Activated CD4-positive, alpha-beta T cell treated with anti-CD3 and anti-CD28 coated beads, Interleukin-2, Interleukin-6, amounts not matched to agents 100 ng/mL and 50 ng/mL, durations not matched to agents 16 hours and 8 hours (primary cell): ENCODE measurements at places on chromosomes 6 and 20.

DNA sequence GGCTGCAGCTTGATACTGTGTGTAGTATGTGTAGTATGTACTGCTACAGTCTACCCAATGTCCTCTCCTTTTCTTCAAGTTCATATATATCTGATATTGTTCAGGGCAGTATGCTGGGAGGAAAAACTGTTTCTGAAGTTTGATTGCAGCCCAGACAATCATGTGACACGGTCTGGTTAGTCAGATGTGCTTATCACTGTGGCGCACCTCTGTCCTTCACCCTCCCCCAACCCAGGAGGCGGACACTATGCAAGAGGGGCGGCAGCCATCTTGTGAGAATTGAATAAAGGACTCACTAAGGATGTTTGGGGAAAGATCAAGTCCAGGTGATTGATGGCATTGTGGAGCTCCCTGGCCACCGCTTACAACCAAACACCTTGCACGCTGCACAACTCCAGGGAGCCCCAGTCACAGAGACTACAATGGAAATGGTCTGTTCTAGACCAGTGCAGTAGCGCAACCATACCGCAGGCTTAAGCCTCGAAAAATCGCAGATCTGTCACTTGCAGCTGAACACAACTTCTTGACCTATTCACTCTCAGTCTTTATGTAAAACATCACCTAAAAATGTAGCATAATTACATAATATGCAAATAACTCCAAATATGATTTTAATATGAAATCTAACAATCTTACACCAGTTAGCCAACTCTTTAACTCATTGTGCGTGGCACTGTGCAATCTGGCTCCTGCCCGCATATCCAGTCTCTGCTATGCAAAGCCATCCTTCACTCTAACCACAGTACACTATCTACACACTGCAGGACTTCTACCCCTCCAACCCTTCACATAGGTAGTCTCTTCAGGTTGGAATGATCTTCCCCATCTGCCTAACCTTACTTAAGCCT lies 79.3 kb downstream of the VGLL2 start:
- DNase-seq = no peak

DNA sequence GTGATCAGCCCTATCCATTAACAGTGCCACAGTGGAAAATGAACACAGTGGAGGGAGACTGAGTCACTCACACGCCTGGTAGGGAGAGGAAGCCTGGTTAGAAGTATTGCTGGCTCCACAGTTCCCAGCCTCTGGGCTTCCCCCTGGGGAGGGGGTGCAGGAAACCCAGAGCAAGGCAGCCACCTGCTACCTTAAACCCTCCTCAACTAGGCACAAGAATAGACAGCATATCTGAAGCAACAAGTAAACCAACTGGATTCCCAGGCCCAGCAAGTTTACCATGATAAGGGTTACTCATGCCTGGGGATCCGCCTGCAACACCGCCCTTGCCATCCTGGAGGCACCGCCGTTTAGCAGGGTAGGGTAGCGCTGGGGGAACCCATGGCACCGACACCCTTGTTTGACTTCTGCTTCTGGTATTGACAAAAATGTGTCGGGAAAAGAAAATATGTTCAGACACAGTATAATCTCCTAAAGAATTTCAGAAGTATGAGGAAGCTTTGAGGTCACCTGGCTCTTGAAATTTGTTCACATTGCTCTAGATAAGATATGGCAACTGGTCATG lies 38.3 kb downstream of the SLC22A23 start:
- no peak for DNase-seq

- DNase-seq = no peak
These were observed 37.9 kb upstream of the NEDD9 start for GRCh38 chr6:11270030-11271027.

DNA sequence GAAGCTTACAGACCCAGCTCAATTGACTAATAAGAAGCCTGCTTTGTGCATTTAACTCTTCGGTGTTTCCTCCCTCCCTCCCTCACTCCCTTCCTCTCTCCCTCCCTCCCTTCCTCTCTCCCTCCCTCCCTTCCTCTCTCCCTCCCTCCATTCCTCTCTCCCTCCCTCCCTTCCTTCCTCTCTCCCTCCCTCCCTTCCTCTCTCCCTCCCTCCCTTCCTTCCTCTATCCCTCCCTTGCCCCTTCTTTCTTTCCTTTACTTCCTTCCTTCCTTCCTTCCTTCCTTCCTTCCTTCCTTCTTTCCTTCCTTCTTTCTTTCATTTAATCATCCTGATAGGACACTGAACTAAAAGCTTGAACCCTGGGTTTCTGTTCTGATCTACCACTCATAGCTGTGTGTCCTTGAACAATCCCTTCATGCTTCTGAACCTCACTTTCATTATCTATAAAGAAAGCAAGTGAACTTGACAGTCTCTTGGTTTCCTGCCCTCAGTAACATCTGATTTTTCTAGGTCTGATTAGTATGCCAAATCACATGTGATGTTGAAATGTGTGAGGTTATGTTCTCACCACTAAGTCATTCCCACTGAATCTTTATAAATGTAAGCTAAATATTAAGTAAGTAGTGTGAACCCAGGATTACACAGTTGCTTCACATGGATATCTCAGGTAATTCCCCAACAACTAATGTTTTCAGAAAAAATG lies 132.3 kb upstream of the BMP2 start:
- no peak for DNase-seq

GRCh38 chr6:90982051-90982450 lies 395.2 kb upstream of the MAP3K7 start:
- DNase-seq = no peak

- no peak for DNase-seq
These were observed 188.0 kb upstream of the TAB2 start for GRCh38 chr6:149129371-149130077.

DNA sequence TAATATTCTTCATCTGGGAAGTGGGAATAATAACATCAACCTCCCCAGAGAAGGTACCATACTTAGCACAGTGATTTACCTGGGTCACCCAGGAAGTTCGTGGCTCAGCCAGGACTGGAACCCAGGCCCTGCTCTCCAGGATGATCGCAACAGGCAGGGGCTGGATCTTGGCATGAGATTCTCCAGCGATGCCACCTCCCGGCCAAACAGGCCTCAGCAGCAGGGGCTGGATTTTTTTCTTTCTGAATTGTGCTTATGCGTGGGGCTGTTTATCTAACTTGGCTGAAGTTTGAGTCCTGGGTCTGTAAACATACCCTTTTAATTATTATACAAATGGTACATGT lies 129.5 kb upstream of the PTPN1 start:
- DNase-seq = no peak

DNA sequence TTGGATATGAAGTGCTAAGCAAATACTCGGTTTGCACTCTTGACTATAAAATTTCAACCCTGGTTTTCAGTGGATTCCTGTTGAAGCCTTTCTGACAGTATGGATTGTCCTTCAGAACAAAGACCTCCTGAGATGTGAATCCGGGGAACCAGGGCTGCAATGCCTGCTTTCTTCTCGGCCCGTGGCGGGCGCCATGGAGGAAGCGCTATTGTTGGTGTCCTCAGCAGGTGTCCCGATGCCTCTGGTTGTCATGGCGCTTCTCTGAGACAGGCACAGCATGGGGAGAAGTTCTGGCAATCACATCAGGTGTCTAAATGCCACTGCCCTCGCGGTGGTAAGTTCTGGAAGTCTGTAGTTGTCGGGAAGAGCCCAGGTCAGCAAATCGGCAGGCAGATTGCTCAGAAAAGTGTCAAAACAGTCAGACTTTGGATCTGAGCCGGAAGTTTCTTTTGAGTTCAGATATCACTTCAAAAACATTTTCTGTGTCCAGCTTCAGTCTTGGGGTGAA lies 188.5 kb downstream of the CDH4 start:
- no peak for DNase-seq

DNA sequence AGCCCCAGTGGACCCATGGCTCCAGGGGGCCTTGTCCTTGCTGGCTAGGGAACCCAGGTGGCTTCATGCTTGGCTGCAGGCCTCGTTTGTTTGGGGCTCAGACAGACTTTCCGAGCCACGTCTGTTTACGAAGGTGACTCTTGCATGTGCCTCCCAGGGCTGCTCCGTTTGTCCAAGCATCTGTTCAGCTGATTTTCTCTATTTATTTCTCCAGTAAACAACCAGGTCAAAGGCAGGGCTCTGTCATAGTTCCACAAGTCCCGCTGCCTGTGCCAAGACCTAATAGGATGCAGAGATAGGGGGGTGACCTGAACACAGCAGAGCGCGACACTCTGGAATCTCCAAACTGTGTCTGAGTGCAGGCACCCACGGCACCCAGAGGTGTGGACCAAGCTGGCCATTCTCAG lies 12.8 kb upstream of the SPO11 start:
- DNase-seq = no peak

GRCh38 chr6:90294989-90295853 lies 1.4 kb downstream of the BACH2 start:
- DNase-seq = peak; percentile 51
